Stimulated activated CD4-positive, alpha-beta T cell treated with anti-CD3 and anti-CD28 coated beads, Interleukin-15, amount 100 ng/mL, for 24 hours (primary cell): ENCODE measurements at places on chromosomes 2 and 18.

GRCh38 chr2:128444816-128445522 is 126.3 kb upstream of the HS6ST1 start:
- no peak for DNase-seq

DNA sequence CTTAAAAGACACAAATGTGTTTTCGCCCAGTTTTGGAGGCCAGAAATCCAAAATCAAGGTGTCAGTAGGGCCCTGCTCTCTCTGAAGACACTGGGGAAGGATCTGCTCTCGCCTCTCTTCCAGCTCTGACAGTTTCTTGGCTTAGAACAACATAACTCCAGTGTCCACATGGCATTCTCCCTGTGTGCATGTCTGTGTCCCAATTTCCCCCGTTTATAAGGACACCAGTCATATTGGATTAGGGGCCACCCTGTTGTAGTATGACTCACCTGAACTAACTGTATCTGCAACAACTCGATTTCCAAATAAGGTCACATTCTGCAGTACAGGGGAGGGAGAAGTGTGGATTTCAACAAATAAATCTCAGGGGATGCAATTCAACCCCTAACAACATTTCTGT is 263.2 kb downstream of the SS18 start:
- DNase-seq: no peak

GRCh38 chr2:217940261-217941220 is 62.3 kb downstream of the TNS1 start:
- no peak for DNase-seq

GRCh38 chr2:48109491-48110204 is 203.3 kb upstream of the FBXO11 start:
- DNase-seq: no peak

- DNase-seq: no peak
Measured at GRCh38 chr2:224417947-224418346, 16.0 kb upstream of the FAM124B start.

DNA sequence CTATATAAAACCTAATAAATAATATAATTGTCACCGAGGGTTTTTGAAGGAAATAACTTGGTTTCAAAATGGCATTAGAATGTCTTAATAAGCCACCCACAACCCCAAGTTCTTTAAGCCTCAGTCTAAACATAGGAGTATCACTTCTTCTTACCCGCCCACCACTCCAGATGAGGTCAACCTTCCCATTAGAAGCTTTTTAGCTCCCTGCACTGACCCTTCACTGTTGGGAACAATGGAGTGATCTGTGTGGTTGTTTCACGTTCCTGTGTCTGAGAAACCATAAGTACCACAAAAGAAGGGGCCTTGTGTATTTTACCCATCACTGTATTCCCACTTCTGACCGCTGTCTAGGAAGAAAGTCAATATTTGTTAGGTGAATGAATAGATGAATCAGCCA is 326.3 kb upstream of the ZNF521 start:
- DNase-seq: no peak

DNA sequence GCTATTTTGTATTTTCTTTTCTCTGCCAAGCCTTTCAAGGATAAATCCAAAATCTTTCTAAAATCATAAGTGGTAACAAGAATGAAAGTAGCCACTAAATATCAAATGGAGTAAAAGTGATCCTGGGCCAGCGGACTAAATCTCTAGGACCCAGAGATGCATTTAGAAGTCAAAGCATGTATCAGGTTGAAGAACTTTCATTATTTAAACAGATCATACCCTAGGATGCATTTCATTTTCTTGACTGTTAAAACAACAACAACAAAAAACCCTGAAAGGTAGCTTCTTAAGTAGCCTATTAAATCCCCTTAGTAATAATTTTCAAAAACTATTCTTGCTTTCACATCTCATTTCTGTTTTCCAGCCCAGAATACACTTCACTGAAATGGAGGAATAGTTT is 4.8 kb upstream of the POU3F3 start:
- no peak for DNase-seq

- peak; percentile 50 for DNase-seq
Measured at GRCh38 chr18:58400331-58400870, 228.5 kb downstream of the ALPK2 start.

GRCh38 chr2:187129306-187129705 is 280.3 kb upstream of the ZSWIM2 start:
- DNase-seq: no peak

- no peak for DNase-seq
Measured at GRCh38 chr2:135424849-135425248, 106.2 kb downstream of the ZRANB3 start.

DNA sequence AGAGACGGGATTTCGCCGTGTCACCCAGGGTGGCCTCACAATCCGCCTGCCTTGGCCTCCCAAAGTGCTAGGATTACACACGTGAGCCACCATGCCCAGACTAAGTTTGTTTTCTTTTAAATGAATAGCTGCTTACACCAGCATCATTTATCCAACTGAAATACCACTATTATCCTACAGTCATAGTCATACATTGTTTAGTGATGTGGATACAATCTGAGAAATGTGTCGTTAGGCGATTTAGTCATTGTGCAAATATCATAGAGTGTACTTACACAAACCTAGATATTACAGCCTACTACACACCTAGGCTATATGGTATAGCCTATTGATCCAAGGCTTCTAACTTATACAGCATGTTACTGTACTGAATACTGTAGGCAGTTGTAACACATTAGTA is 10.3 kb downstream of the ZC3H15 start:
- no peak for DNase-seq

GRCh38 chr18:10518595-10519255 is 7.1 kb upstream of the NAPG start:
- DNase-seq: no peak

GRCh38 chr18:46247942-46248341 is 143.8 kb downstream of the HAUS1 start:
- DNase-seq: no peak

- DNase-seq: no peak
Measured at GRCh38 chr18:69865776-69866175, 81.9 kb downstream of the CD226 start.

GRCh38 chr2:30828586-30828985 is 21.3 kb upstream of the CAPN13 start:
- DNase-seq: no peak

- no peak for DNase-seq
Measured at GRCh38 chr2:161913865-161914264, 160.2 kb downstream of the DPP4 start.

DNA sequence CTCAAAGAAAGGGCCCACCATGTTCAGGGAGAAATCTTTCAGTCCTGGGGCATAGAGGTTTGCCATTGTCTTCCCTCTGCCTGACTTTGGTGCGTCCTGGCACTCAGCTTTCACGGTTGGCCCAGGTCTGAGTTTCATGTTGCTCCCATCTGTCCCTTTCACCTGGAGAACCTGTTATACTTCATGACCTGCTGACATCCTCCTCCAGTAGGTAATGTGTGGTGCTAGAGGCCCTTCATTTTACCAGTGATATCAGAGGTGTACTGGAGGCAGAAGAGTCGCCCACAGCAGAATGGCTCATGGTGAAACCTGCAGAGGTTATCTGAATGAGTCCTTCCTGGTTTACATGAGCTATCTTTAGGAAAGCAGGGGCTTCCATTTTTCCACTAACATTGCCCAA is 128.8 kb upstream of the DLX2 start:
- no peak for DNase-seq

- no peak for DNase-seq
Measured at GRCh38 chr2:172293952-172294351, 133.4 kb upstream of the ITGA6 start.

GRCh38 chr18:47484068-47484467 is 232.6 kb upstream of the SKOR2 start:
- no peak for DNase-seq

DNA sequence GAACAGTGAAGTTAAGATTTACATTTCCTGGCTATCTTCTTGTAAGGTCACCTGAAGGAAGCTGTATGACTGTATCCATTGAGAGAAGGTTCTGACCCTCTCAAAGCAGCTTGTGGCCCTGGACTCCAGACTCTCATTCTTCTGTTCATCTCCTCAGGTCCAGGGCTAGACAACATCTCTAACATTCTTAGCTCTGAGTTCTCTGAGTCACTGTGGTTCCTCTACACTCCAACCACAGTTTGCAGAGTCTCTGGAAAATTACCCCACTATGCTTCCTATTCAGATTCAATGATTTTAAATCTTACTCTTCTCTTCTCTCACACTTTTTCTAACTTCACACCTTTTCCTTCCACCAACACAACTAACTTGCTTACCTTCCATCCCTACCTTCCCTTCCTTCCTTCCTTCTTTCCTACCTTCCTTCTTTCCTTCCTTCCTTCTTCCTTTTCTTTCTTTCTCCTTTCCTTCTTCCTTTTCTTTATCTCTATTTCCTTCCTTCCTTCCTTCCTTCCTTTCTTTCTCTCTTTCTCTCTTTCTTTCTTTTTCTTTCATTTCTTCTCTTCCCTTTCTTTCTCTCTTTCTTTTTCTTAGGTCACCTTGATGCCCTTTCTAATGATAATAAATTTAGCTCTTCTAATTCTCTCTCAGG is 824.3 kb upstream of the ZEB2 start:
- DNase-seq: no peak

DNA sequence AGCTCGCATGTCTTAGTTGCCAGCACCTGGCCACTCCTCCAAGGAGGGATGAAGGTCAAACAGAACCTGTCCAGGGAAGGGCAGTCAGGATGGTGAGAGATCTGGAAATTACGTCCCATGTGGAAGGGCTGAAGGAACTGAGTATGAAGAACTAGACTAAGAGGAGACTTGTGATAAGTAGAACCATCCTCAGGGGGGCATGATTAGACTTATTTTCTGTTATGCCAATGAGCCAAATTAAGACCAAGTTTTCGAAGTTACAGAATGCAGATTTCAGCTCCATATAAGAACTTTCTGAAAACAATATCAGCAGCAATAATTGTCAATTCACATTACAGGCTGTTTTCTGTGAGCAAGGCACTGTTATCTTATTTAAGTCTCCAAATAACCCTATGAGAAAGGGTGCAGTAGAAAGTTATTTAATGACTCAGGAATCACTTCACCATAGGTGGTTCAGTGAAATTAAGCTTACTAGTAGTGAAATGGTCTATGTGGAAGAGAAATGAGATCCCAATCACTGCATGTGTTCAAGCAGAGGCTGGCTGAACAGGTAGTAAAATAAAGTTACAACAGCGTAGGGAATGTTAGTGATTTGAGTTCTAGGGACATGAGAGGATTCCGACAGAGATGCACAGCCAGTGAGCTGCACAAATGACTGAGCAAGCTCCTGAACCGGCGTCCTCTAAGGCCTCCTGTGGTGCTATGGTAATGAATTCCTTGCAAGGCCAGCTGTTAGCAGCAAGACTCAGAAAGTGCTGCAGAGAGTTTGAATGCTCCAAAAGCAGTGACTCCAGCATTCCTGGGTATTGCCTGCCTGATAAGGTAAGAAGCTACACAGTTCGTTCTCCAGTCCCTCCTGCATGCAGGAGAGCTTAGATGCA is 4.5 kb upstream of the DYM start:
- no peak for DNase-seq

GRCh38 chr2:82260521-82260920 is 1956.0 kb upstream of the LRRTM1 start:
- DNase-seq: no peak

GRCh38 chr2:218691234-218691633 is 19.3 kb downstream of the STK36 start:
- DNase-seq: no peak

- no peak for DNase-seq
Measured at GRCh38 chr2:125041846-125042245, 1016.8 kb downstream of the CNTNAP5 start.

DNA sequence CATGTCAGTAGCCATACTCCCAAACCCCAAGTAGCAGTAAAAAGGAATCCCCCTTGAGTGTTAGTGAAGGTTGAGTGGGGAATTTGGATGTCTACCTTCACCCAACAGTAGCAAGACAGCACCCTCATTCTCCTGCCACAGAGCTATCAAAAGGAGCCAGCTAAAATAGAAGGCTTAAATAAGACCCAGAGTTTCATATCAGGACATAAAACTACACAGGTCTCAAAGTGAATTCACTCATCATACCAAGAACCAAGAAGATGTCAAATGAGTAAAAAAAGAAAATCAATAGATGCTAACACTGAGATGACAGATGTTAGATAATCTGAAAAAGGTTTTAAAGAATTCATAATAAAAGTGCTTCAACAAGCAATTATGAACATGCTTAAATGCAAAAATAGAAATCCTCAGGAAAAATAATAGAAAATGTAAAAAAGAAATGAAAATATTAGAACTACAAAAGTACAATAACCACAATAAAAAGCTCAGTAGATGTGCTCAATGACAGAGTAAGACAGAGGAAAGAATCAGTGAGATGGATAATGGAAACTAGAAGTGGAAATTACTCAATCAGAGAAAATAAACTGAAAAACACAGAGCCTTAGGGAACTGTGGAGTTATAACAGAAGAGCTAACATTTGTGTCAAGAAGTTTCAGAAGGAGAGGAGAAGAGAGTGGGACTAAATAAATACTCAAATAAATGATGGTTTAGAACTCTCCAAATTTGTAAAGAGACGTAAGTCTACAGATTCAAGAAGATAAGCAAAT is 90.5 kb downstream of the EDAR start:
- no peak for DNase-seq

DNA sequence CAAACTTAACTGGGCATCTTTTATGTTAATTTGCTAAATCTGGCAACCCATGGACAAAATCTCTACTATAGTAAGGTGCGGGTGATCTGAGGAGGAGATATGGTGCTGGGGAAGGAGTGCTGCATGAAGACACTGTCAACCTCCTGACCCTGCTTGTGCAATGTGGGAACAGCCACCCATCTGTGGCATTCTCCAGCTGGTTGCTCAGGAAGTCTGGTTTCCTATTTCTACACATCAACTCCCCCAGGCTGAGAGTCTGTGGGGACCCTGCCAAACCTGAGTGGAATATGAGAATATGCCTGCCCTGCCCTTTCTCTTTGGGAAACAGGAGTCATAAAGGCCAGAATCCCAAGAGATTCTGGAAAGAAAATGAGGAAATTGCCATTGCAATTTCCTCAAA is 60.1 kb upstream of the PAX3 start:
- DNase-seq: no peak

DNA sequence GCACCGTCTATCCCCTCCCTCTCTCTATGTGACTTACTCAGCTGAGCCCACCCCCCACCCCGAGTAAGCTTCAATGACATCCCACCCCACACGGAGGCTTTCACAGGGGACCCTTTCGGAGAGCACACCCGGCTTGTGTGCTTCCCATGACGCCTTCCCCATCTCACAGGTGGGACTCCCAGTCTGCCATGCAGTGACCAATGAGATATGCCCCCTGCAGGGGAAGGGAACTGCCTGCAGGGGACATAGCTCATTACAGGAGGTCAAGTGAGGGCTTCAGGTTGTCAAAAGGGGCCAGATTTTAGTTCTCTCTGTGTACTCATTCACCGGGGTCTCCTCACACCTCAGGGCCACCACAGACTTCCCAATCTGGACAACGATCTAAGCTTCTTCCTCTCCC is 112.6 kb downstream of the GAREM1 start:
- no peak for DNase-seq

GRCh38 chr2:147031897-147032296 is 812.9 kb upstream of the ACVR2A start:
- DNase-seq: no peak

GRCh38 chr2:29871541-29871940 is 49.8 kb downstream of the ALK start:
- DNase-seq: no peak
